ENCODE measurements at places on chromosomes 2 and 18.

GRCh38 chr2:98850074-98850473 lies 86.0 kb downstream of the CRACDL start:
- DNase-seq, result no peak

- DNase-seq, result no peak
These were observed 169.1 kb upstream of the BOD1L2 start for GRCh38 chr18:56977771-56978170.

DNA sequence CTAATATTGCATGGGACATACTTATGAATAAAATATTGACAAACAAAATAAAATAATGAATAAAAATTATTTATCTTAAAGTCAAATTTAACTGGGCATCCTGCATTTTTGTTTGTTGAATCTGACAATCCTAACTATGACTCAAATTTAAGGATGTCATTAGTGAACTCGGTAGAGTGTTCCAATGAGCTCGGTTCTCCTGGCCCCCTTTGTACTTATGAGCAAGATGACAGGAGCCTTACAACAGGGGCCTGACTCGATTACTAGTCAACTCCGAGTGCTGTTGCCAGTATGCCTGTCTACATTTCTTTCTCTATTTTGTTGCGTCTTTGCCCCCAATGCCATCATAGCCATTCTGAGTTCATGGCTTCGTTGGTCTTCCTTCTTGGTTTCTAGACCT lies 40.3 kb downstream of the HRH4 start:
- no peak for DNase-seq

DNA sequence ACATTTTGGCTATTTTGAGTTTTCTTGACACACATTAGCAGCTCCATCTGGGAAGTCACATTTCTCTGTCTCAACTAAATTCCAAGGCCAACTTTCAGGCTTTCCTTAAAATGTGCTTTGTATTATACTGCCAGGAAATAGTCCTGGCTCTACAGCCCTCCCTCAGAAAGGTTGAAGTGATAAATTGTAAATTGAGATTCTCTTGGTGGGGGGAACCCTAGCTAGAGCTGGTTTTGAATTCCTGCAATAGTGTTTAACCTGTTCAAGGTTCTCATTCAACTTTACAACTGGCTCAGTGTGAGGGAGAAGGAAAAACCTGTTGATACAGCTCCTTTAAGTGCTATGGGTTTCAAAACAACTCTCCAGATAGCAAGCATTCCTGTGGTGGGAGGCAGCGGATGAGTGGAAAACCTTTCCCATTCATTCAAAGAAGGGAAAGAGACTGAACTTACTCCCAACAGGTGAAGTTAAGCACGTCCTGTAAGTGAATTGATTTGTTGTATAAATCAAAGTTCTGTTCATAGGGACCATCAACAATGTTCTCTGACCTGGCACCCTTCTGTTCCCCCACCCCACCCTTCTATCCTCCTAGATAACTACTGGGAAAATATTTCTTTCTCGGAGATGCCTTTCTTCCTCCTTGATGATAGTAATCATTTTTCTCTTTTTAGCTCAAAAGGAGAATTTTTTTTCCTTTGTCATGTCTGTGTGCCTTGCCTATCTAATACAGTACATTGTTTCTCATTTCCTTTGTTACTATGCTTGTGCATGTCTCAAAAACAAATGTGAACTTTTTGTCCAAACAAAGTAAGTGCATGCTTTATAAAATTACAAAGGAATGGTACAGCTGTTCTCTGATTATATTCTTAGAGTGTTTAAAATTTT lies 44.2 kb upstream of the SLC39A10 start:
- DNase-seq, result peak; percentile 51

DNA sequence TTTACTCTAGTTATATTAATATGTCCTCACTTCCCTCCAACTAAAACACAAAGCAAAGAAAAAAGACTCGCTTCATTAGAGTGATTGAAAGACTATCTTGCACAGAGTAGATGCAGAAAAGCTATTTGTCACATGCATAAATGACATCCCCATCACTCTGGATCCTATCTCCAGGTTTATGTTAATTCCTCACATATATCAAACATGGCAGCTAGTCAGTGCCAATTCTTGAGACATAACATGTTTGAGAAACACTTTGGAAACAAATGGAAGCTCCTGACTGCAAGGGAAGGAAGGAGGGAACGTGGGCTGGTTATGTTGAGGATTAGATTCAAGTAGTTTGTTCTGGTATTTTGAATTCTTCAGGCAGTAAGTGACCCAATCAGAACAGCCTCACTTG lies 89.8 kb upstream of the BCL2L11 start:
- DNase-seq, result no peak

DNA sequence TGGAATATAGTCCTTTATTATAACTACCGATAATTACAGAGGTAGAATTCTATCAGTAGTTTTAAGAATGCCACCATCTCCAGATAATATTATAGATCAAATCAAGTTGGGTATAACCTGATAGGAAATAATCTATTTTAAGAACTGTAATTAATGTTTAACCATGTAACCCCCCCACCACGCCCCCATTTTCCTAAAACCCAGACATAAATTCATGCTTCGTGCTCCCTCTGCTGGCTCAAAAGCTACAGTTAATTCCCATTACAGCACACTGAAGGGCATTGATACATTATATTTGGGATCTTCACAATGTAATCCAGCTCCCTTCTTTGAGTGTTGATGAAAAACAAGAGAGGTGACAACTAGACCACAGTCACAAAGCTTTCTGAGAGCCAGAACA lies 228.0 kb upstream of the SMAD7 start:
- no peak for DNase-seq

GRCh38 chr2:50991602-50992001 lies 40.3 kb downstream of the NRXN1 start:
- no peak for DNase-seq

GRCh38 chr2:208645226-208645625 lies 238.6 kb downstream of the PTH2R start:
- no peak for DNase-seq

DNA sequence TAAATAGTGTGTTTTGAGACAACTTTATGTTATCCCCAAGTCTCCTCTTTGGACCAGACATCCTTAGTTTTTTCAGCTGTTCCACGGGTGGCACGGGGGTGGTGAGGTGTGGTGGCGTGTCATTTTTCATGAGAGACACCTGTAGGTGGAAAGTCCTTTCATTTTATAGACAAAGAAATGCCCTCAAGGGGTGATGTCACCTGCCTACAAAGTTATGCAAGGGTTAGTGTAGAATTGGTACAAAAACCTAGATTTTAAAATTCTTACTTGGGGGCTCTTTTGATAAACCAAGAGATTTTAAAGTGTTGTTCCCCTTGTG lies 15.3 kb downstream of the CTDP1 start:
- no peak for DNase-seq

DNA sequence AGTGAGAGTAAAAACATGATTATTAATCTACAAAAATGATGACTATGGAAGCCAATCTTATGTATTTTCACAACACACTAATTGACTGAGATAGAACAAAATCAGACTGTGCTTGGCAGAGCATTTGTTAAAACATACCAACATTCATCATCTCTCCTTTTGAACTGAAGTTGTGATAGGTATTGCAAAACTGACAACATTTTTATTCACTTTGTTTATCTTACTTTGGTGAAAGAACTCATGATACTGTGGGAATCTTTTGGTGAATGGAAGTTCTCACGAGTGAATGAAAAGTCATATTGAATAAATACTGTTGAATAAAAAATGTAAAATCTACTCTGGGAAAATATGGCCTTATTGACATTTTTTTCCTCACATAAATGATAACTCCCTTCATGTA lies 1430.2 kb upstream of the PIK3C3 start:
- DNase-seq, result no peak

- no peak for DNase-seq
These were observed 56.2 kb upstream of the SMIM21 start for GRCh38 chr18:75483662-75484061.

DNA sequence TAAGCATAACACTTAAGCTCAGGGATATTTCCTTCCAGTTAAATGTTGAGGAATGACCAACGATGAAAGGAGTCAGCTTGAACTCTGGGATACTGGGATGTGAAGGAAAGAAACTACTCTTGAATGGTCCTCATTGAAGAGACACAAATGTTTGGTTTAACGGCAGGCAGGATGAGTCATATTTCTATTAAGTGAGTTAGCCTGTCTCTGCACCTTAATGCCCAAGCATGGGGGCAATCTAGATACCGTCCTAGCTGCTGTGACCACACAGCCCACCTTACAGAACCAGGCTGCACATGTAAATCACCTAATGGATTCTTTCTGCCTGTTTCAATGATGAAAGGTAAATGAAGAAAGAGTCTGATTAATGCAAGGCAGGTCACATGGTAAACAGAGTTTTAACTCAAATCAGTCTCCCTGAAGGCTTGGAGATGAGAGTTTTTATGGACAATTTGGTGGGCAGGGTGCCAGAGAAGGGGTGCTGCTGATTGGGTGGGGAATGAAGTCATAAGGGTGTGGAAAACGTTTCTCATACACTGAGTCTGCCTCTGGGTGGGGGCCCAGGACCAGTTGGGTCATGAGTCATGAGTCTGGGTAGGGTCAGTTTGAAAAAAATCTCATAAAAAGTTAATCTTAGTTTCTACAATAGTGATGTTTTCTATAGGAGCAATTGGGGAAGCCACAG lies 144.6 kb upstream of the MMADHC start:
- no peak for DNase-seq

DNA sequence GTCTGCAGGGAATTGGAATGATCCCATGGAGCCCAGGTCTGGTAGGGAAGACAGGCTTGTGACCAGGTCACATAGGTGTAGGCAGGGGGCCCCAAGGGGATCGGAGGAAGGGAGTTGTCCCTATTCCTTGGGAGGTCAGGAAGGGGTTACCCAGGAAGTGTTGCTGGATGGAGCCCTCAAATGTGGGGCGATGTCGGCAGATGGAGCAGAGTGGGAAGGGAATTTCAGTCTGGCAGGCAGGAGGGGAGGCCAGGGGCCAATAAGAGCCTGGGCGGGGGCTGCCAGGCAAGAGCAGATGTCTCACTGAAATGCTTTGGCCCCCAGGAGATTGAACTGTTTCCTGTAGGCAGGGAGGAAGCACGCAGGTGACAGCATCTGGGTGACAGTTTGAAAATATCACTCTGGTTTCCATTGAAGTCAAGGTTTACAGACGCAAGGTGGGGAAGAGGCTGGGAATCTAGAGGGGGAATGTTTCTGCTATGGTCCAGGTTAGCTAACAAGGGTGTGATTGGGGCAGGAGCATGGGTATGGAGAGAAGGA lies 81.5 kb upstream of the SMAD2 start:
- DNase-seq, result no peak

- DNase-seq, result no peak
These were observed 68.1 kb upstream of the FZD7 start for GRCh38 chr2:201965550-201965949.

GRCh38 chr2:162148956-162149355 lies 3.1 kb downstream of the GCG start:
- DNase-seq, result no peak

GRCh38 chr18:10242936-10243680 lies 211.3 kb upstream of the APCDD1 start:
- DNase-seq, result no peak

DNA sequence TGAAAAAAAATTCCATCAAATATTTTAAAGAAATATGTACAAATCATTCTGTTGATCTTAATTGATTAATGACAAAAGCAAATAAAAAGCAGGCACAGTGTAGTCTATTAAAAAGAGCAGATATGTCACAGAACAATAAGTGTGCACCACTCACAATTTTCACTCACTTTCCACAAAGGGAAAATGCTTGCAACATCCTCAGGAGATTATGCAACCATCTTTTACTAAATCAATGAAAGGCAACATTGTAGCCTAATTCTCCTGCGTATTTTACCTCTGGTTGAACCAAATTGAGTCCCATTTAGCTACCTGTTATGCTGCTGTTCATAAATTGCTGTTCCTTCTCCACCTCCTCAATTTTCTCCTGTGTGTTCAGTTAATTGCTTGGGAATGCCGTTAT lies 1346.8 kb upstream of the PIK3C3 start:
- DNase-seq, result no peak

DNA sequence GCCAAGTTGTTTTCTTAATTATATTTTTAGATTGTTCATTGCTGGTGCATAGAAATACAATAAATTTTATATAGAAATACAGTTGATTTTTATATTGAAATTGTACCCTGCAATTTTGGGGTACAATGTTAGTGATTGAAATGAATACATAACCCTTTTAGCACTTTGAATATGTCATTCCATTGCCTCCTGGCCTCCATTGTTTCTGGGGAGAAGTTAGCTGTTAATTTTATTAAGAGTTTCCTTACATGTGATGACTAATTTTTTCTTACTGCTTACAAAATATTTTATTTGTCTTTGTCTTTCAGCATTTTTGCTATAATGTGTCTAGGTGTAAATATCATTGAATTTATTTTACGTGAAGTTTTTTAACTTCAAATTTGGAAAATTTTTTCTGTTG lies 176.5 kb upstream of the DCC start:
- DNase-seq, result no peak

- DNase-seq, result no peak
These were observed 35.4 kb upstream of the ZNF532 start for GRCh38 chr18:58829263-58829662.
